NCI-H187 (cell line): ENCODE measurements at places on chromosomes 2 and 18.

- DNase-seq, result no peak
These were observed 3.7 kb upstream of the TUBA4B start for GRCh38 chr2:219249203-219249980.

DNA sequence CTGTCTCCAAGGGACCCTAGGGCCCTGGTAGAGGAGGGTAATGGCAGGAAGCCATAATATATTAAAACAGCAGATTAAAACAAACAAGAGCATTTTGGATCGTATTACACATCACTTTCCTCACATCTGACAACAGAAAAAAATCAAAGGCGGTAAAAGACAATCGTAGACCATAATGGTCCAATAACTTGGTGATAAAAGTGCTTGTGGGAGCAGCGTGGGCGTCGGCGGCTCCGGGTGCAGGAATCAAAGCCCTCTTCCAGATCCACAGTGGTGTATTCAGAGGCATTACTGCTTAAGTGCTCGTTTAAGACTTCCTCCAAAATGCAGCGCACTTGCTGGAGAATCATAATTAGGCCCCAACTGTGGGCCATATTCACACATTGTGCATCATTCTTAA, 68.0 kb downstream of the FECH start:
- DNase-seq, result no peak

- no peak for DNase-seq
These were observed 6.5 kb upstream of the MTERF4 start for GRCh38 chr2:241108271-241109209.

DNA sequence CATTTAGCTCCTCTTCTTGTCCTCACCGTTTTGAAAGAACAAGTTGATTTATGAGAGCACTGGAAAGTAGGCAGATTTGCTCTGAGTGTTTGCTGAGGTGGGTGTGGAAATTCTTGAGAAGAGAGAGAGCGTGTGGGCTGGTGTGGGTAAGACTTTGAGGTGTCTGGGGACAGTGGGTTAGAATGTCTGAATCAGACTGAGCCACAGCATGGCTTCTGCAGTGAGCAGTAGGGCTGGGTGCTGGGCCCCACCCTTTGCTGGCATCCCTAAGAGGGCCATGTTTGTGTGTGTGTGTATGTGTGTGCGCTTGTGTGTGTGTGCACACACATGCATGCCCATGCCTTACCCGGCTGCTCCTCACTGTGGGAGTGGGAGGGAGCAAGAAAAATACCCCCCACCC, 63.7 kb downstream of the COPS8 start:
- DNase-seq, result no peak

- no peak for DNase-seq
These were observed 191.0 kb upstream of the FN1 start for GRCh38 chr2:215626812-215627281.

DNA sequence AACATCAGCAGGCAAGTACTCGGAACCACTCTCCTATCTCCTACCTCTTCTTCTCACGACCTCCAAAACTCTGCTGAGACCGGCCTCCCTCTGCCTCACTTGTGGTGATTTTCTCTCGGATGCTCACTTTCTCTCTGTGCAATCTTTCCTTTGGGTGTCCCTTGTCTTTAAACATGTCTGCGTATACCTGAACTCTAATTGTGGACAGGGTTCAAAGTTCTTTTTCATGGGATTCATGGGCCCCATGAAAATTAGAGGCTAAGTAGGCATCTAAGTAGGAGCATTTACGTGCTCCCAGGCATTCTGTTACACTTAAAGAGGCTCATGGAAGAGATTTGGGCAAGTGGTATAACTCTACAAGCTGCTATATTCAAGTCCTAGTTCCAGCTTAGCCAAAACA, 2.1 kb upstream of the PPP1CB start:
- DNase-seq, result no peak

GRCh38 chr2:61178603-61179545, 16.9 kb downstream of the C2orf74 start:
- DNase-seq, result no peak

- no peak for DNase-seq
These were observed 3.9 kb upstream of the DSEL start for GRCh38 chr18:67520351-67520921.

- no peak for DNase-seq
These were observed 219.4 kb downstream of the TMEM163 start for GRCh38 chr2:134499307-134499926.

DNA sequence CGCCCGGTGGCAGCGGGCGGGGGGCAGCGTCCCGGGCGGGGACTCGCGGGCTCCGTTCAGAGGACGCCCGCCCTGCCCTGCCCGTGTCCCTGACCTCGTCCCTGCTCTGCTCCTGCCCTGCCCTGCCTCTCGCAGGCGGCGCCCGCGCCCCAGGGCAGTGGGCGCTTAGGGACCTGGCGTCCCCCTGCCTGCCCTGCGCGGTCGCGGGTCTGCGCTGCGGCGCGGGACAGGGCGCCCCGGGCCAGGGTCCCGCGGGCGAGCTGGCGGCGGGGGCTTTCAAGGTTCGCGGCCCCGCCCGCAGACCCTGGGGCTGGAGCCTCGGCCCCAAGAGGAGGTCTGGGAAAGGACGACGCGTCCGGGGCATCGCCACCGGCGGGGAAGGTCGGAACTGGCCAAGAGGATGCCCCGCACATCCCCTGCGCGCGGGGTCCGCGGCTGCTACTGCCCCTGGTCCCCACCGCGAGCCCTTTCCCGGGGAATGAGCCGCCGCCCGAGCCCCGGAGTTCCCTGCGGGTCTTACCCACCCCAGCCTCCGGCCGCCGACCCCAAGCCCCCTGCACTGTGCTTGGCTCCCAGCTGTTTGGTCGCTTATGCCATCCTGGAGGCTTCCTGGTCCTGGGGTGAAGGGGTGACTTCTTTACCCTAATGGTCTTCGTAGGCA, 679 bp downstream of the RNF144A start:
- DNase-seq, result no peak

- DNase-seq, result no peak
These were observed 529.2 kb upstream of the ID2 start for GRCh38 chr2:8152392-8153257.

DNA sequence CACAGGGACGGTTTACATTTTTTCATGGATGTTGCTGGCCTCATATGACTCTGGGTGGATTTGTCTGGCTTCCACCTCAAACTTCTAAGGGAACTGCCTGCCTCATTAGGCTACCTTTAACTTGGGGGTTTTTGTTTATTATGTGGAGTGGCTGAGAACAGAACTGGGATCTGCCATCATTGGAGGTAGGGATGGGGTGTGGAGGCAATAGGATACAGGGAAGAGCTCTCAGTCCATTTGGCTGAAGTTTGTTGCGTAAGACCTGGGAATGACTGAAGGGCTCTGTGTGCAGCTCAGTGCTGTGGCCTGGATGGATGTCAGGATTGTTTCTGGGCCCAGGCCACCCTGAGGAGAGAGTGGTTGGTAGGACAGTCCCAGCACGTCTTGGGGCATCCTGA, 31.2 kb downstream of the ASB1 start:
- no peak for DNase-seq

GRCh38 chr2:120709608-120710041, 26.0 kb upstream of the GLI2 start:
- DNase-seq, result no peak

DNA sequence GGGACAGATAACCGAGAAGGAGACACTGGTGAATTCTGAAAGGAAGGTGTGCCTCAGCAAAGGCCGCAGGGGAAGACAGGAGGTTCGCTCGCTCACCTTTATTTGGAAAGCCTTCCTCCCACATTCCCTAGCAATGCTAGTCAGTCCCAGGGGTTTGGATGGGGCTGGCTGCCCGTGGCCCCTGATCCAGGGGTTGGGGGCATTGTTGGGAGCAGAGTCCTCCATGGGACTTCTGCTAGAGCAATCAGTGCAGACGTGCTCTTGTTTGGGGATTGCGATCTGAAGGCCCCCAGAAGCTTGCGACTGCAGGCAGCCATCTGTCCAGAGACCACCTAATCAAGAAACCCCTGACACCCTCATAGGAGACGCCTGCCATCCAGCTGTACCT, 6.0 kb upstream of the CYP27C1 start:
- no peak for DNase-seq

DNA sequence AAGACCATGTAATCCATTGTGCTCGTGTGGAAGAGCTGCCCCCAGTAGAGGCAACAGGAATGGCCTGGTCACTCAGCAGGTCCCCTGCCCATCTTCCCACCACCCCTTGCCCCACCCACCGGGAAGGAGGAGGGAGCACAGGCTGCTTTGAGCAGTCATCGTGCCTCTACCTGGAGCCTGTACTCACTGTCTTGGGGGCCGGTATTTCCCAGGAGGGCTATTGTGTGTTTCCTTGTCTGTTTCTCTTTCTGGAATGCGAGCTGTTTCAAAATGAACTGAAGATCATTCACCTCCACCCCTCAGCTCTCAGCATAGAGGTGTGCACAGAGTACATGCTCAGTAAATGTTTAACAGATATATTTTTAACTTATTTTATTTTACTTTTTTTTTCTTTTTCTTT, 7.7 kb upstream of the AMMECR1L start:
- no peak for DNase-seq

DNA sequence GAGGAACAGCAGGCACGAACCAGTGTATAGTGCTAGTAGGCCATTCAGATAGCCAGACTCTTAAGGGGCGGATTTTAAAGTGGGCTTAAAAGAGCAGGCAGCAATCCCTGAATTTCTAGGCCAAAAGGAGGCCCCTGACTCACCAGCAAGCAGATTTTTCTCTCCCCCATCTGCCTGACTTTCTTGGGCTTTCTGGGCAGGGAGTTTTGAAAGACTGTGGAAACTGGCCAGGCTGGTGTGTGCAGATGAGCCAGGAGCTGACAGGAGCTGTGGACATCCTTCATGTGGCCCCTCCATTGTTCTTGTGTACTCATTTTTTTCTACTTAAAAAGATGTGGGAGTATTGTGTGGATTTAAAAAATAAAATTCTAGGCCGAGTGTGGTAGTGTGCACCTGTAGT, 59.0 kb downstream of the GLI2 start:
- no peak for DNase-seq

GRCh38 chr2:142973822-142974207, 96.4 kb downstream of the KYNU start:
- no peak for DNase-seq

DNA sequence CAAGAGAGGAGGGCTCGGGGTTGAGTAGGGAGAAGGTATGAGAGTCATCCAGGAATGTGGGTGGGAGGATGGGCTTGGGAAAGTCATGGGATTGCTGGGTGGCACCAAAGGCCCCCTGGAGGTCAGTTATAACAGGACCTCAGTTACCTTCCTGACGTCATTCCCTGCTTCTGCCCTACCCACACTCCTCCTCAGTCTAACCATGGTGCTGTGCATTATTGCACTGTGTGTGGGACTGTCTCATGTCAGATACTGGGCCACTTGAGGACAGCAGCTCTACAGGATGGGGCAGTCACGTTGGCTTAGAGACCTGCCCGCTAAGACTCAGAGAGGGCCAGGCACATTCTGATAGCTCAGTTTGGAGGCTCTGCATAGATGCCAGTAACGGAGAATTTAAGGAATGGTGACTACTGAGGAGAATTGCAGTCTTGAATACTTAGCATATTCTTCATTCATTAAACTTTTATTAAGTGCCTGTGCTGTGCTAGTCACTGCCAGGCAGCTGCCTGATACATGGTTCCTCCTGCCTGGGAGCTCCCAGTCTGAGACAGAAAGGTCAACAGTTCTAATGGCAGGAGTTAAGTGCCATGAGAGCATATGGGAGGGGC, 90.5 kb downstream of the LAMA3 start:
- DNase-seq, result no peak

DNA sequence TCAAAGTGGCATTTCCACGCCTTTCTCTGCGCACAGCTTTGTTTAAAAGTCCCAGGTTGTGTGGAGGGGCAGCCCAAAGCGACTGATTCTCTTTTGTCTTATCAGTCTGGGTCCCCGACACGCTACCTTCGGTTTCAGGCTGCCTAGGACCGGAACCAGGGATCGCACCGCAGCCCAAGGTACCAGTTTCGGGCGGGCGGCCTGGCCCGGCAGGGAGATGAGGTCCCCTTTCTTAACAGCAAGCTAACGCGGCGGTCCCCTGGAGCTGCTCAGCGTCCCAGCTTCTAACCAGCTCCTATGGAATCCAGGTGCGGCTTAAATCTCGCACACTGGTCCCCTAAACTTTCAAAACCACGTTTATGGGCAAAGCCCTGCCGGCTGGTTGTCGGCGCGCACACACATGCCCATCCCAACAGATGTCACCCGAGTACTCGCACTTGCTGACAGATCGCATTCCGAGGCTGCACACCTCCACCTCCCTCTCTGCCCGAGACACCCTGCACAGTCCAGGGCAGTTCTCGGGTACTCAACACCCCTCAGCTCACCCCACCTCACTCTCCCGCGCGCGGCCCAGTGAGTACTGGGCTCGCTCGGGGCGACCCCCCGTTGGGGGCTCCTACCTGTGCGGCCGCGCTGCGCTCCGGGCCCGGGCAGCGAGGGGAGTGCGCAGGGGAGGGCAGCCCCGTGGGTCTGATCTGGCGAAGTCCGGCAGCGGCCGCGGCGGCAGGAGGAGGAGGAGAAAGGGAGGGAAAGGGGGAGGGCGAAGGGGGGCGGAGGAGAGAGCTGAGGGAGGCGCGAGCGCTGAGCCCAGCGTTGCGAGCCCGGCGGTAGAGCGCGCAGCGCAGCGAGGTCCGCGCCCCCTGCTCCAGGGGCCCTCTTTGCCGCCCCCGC, at the start of gene EFEMP1:
TSS of gene EFEMP1 (minus strand) at position 692 of the 891 bp plus-strand sequence. CDS start 1,342 bp downstream, outside the sequence.
- DNase-seq, result no peak

- no peak for DNase-seq
These were observed 47.7 kb downstream of the SLC9A2 start for GRCh38 chr2:102667072-102667471.

- DNase-seq, result no peak
These were observed 633.9 kb downstream of the PLCL1 start for GRCh38 chr2:198438331-198438730.

- no peak for DNase-seq
These were observed 913 bp downstream of the RNF152 start for GRCh38 chr18:61891894-61892293.

- DNase-seq, result no peak
These were observed 314.5 kb upstream of the MMADHC start for GRCh38 chr2:149902081-149902480.

GRCh38 chr2:211611061-211611518, 927.5 kb downstream of the ERBB4 start:
- DNase-seq, result peak; percentile 6

- no peak for DNase-seq
These were observed 24.8 kb downstream of the BOLL start for GRCh38 chr2:197760293-197760657.

DNA sequence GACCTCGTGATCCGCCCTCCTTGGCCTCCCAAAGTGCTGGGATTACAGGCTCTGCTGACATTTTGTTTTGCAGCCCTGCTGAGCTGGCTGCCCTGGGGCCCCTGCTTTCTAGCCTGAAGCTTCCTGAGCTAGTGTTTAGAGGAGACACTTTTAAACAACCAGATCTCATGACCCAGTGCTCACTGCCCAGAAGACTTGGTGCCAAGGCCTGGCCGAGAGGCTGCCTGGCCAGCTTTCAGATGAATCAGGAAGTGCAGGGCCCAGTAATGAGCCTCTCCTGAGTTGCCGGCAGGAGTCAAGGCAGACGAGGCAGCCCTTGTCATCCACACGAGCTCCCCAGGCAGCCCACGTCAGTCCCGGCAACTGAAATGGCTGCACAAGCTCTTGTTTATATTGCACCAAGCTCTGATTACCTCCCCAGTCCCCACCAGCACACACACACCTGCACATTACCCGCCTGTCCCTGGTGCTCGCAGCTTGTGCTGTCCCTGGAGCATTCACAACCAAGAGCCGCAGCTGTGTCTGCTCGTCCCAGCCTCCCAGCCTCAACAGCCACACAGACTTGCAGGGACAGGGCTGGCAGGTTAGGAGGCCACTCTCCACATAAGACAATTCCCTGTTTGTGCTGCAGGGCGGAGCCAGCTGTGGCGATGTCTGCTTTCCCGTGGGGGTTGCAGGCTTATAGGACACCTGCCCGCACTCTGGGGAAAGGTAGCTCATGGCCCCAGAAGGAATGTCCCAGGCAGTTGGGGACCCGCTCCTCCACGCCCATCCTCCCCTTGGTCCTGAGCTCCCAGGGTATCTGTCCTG, 331.2 kb upstream of the MYT1L start:
- DNase-seq, result peak; percentile 62
